ENCODE measurements at places on chromosomes 2 and 18. TPM values are rescaled to one million over a fixed set of nuclear protein-coding genes. Genes with fewer than 3 reads are reported as not detected.

Gene PIGN
- 29.0 TPM for total RNA-seq

Gene ESPNL
- 0.21 TPM for total RNA-seq

Gene UGT1A10
- not detected for total RNA-seq

Gene TRIM43
- not detected for total RNA-seq

Gene FBXO41
- 29.5 TPM for total RNA-seq

DNA sequence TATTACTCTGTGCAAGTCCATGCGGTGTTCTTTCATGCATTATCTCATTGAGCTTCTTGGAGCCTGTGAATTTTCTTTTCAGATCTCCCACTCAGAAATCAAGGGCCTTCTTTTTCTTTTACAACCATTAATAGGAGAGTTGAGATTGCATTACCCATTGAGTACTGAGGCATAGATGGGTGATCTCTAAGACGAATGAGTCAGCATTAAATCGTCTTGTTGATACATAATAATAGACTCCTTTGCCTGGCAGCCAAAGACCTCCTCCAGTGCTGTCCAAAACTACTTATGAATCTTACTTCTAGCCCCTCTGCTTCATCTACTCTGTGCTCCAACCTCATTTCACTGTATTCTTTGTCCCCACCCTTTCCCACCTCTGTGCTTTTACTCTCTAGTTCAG lies 180.5 kb downstream of the AGPS start:
- DNase-seq: no peak

DNA sequence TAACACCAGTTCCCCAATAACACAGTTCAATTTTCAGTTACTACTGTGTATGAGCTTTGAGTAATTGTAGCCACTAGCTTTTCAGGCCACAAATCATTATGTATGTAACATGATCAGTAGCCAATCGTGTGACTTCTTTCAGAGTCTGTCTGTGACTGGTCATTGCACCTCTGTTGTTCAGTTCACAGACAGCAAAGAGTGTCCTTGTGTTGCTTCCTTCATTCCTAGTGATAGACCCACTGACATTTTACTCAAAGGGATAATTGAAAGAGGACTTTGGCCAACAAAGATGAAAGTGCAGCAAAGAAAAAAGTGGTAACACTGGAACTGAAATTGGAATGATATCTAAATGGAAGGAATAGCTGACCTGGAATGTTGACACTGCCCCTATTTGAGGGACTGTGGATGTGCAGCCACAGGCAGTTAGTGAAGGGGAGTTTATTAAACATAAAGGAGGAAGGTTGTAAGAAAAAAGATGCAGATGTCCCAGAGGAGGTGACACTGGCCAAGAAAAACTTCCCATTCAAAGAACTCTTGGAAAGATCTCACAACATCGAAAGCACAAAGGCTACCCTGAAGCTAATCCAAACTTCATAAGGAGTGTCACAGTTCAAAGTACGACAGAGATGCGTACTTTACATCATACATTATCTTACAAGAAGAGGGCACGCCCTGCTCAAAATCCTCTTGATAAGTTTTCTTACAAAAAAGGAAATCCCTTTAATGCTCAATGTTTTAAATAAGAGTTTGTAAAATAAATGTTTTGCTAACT lies 19.3 kb downstream of the TTC39C start:
- no peak for DNase-seq

DNA sequence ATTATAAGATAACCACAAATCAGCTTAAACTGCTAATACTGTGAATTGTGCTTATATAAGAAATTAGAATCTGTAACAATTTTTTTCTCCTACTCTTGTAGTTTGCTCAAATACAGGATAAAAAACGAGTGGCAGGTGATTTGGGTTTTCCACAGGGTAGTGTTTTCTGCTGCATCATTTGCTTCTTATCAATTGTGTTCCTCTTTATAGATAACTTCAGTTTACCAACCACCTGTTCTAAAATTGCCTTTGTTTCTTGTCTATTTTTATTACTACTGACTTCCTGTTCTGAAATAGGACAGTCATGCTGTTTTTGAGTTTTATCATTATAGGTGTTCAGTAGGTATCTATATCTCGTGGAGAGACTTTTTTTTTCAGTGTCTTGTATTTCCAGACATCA lies 56.9 kb downstream of the MFSD6 start:
- no peak for DNase-seq

DNA sequence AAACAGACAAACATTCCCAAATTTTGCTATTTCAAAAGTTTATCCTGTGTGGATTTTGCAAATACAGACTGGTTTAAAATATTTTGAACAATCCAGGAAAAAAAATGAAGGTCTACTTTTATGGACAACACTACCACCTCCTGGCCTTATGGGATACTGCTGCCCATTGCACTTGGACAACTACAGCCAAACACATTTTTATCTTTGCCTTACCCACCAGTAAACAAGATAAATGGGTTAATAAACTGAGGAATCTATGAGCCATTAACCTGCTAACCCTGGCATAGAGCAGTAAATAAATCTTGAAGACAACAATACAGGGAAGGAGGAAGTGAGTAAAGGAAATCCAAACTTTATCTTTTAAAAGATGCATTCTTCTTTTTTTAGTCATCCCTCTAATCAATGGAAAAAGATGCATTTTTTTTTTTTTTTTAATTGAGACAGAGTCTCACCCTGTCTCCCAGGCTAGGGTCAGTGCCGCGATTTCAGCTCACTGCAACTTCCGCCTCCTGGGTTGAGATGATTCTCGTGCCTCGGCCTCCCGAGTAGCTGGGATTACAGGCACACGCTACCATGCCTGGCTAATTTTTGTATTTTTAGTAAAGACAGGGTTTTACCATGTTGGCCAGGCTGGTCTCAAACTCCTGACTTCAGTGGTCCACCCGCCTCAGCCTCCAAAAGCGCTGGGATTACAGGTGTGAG lies 2.1 kb upstream of the SPIRE1 start:
- DNase-seq: peak; percentile 62

DNA sequence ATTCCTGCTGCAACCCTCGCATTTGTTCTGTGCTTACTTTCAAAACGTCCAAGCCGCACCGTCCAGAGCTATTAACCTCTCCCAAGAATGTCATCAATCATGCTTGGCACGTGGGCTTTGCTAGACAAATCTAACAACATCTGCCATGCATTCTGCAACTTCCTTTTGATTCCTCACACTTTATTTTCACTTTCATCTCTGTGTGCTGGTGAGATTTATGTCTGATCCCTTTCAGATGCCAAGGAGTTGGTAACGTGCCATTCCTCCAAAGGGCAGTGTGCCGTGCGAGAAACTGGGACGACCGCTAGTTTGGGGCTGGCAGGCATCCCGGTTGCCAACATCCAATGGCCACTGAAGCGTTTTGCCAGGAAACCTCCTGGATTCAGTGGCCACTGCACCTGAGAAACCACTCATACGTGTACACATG lies 230.0 kb upstream of the PARD3B start:
- DNase-seq: no peak

DNA sequence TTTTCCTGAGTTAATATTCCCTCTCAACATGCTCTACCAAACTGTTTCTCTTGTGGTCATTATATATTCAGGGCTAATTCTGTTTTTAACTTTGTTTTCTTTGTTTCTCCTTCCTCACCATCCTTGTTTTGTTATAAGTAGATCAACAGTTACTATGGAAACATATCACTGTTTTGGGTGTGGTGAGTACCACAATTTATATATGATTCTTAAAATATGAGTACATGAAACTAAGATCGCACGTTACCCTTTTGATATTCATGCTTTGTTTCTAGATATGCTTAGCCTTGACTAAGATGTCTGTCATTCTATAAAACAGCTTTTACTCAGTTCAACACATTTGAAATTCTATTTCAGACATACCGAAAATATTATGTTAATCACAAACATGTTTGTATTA lies 232.3 kb upstream of the ITGA4 start:
- no peak for DNase-seq

DNA sequence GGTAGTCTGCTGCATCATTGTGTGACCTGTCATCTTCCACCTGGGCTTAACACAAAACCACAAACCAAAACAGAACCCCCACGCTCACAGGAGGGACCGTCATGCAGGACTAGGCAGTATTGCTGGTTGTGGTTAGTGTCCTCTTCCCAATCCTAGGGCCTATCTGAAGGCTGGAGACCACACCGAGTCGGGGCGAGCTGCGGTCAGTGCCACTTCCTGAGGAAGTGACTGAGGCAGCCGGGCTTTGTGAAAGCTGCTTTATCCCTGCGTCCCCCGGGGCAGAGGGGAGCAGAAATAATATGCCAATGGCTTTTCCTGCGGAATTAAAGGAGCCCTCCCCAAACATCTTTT lies 22.9 kb downstream of the ZNF532 start:
- DNase-seq: peak; percentile 40

DNA sequence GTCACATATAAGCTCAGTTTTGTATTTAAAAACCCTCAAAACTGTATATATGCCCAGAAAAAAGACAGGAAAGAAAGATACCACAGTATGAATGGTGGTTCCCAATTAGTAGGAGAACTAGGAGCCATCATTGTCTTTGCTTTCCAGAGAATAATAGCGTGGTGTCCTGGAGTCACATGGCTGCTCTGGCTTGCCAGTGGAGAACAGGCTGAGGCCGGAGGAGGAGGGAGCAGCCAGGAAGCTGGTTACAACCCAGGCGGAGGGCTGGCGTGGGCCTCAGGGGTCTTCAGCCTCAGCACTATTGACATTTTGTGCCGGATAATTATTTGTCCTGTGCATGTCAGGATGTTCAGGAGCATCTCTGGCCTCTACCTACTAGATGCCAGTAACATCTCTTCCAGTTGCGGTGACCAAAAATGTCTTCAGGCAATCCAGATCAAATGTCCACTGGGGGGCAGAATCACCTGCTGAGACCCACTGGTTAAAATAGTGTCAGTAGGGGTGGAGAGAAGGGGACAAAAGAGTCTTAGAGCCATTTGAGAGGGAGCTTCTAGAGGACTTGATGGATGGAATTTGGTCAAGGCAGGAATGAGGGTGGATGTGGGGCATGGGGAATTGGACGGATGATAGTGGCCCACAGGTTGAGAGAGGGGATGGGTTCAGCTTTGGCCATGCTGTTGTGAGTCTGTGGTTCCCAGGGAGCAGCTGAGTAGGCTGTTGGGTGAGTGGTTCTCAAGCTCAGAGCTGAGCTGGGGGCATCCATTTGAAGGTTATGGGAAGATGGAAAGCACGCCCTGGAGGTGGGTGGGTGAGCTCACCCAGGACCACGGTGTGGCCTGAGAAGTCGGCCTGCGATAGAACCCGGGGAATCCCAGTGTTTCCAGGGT lies 144.9 kb downstream of the AGAP1 start:
- no peak for DNase-seq

DNA sequence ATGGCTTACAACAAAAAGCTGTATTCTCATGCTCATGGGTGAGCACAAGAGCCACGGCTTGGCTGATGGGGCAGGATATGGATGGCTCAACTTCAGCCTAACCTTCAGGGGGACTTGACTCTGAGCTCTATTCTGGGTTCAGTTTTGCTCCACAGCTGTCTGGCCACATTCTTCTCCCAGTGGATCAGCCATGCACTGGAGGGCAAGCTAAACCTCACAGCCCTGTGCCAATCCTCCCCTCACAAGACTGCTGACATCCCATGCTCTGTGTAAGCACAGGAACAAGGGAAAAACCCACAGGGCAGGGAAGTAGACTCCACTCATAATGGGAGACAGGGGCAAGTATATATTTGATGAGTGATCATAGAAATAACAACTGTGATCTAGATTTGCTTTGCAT lies 35.6 kb downstream of the COPS8 start:
- no peak for DNase-seq

DNA sequence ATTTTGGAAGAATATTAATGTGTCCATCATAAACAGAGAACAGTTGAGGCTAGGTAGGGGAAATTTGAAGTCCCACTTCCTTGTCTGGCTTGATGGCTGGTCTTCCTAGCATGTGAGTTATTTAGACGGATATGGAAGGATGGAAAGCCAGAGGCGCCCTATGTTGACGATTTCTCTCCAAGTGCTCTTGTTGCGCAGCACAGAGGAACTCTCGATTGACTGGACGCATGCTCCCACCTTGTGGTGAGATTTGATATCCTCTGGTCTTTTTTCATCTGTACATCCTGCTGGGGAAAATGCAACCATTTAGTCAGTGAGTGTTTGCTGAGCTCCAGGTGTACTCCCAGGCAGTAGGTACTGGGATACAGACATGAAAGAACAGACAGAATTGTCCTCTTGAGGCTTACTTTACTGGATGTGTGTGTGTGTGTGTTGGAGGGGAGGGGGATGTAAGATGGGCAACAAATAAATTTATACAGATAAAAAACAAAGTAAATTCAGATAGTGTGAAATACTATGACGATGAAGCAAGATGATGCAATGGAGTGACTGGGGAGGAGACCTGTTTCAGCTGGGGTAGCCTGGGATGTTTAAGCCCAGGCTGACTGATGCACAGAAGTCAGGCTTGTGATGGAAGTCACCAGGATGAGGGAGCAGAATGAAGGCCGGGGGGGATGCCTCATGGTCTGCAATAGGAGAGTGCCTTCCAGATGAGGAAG lies 137.2 kb downstream of the TRIM43 start:
- DNase-seq: peak; percentile 61

DNA sequence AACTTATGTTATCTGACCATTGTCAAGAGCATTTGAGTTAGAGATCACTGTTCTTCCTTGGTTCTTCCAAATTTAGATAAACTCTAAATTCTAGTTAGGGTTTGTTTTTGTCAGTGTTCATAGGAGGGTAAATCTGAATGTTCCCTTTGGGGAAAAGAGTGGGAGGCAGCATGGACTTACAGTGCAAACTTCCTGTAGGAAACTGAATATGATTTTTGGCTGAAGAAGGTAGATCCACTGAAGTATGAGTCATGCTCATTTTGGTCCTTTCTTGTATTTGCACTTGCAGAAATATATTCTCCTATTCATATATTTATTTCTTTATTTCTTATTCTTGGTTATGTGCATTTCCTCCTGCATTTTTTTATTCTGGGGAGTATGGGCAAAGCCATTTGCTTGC lies 27.3 kb downstream of the CCDC85A start:
- no peak for DNase-seq

DNA sequence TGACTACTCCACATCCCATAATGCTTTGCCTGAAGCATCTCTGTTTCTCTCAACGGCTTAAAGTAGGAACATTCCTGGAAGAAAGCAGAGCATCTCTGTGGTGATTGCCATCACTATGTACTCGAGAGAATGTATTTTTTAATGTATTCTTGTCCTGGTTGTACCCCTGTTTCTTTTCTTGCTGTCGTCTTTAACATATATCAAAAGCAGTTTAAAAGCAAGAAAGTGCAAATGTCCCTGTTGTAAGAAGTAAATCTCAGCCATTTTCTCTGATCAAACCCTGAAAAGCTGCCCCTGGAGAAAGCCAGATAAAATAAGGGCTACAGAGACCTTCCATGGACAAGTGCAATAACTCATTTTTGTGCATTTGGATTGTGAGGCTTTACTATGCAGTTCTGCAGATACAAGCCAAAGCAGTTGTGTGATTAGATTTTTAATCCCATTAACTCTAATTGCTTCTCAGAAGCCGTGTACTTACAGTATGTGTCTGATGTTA lies 70.8 kb downstream of the XIRP2 start:
- no peak for DNase-seq

DNA sequence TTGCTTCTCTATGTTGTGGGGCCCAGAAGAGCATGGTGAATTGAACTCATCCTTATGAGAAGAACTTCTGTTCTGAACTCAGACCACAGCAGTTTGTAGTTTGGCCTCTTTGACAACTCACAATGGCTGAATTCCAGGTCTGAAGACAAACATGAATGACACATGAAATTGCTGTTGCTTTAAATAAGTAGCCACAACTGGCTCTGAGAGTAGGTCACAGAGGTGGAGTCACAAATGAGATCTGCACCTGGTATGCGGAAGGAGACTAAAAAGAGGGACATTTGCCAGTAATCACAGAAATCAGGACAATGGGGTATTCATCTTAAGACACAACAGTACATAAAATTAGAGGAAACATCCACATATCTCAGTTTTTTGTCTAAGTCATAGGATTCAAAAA lies 290.3 kb upstream of the MMADHC start:
- no peak for DNase-seq
